ENCODE measurements at places on chromosomes 1 and 21. TPM values are rescaled to one million over a fixed set of nuclear protein-coding genes. Genes with fewer than 3 reads are reported as not detected.

DNA sequence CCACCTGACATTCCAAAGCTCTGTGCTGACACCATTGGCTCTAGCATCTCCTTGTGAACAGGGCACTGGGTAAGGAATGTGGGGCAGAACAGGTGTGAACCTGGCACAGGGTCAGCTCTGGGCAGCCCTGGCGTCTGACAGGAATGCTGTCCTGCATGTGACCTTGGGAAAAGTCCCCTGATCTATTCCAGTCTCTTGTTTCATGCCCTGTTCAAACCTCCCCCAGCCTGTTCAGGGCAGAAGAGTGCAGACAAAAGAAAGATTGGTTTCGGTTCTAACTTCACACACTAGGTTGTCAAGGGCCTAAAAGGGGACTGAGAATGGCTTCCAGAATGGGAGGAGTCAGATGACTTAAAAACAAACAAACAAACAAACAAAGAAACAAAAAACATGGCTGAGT lies 27.6 kb upstream of the SDHB start:
- DNase-seq, result no peak

GRCh38 chr1:241532864-241533263 lies 686 bp downstream of the KMO start:
- no peak for DNase-seq

DNA sequence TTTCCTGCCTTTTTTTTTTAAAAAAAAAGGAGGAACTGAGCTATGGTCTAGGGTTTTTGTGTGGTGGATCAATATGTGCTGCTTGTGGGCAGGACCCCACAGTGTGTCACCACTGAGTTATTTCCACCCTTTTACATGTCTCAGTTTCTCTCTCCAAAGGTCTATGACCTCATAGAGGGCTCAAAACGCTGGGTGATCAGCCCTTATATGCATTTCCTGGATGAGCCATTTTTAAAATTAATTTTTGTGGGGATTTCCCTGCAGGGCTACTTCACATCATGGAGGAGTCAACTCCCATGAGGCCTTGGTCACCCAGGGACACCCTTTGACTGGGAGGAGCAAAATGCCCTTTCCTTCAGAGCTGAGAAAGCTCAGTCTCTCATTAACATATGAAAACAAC lies 20.7 kb upstream of the HAO2 start:
- DNase-seq, result no peak

GRCh38 chr1:28417441-28417922 lies 47.9 kb downstream of the PHACTR4 start:
- no peak for DNase-seq

- DNase-seq, result no peak
Measured at GRCh38 chr1:200856716-200857357, 15.9 kb upstream of the GPR25 start.

The AMY1C gene
- not detected for total RNA-seq

DNA sequence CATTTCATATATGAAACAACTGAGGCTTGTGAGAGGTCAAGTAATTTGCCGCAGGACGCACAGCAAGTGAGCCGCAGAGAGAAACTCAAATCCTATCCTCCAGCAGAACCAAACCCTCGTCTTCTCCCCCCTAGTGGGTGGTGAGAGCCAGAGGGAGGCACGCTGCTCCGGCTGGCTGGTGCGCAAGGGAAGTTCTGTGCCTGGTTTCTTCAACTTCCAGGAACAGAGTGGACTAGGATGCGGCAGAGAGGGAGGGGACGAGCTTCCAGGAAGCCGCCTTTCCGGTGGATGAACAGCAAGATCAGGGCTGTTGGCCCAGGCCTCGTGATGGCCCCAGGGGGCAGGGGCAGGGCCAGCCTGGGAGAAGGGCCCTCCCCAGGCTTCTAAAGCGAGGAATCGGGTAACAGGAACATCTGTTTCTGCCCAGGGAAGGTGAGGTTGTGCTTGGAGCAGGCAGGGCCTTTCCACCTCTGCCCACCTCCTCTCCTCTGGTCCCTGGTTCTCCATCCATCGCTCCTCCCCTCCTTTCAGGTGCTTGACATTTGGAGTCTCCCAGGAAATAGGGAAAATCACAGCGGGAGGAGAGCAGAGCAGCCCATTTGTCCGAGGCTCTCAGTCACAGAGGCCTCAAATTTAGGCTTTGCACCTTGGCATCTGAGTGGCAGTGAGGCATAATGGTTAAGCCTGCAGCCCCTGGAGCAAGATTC lies 16.8 kb upstream of the PDIK1L start:
- DNase-seq, result no peak

DNA sequence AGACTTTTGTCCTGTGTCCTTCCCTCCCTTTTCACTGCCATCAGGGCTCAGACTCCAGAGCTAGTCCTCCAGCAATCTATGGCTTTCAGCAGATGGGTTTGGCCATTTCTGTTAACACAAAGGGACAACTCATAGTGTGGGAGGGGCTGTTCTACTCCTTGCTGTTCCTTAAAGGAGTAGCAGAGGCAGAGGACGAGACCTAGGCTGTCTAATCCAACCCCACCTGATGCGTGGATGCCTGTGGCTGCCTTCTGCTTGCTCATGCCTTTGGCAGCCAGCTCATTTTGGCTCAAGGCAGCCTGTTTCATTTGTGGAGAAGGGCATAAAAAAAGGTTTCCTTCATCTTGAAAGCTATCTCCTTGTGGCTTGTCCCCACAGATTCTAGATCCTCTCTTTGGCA lies 27.0 kb downstream of the MFSD2A start:
- no peak for DNase-seq

The ADCY10 gene
- 0.13 TPM for total RNA-seq

The CHD1L gene
- total RNA-seq, result 31.5 TPM

DNA sequence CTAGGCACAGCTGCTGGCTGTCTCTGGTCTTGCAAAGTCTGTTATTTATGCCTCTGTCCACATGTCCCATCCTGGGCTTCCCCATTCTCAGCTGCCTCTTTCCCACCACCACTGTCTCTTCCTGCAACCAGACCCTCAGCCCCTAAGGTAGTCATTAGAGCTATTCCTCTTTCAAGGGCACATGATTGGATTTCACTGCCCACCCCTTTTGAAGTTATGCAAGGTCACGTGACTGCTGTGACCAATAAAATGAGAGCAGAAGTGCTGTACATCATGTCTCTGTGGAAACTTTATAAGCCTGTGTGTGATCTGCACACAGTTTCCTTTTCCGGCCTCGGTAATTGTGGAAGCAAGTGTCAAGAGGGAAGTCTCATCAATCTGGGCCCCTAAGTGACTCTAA lies 136.6 kb upstream of the HMGB4 start:
- DNase-seq, result peak; percentile 19

- peak; percentile 58 for DNase-seq
Measured at GRCh38 chr1:240691909-240692705, 80.2 kb upstream of the GREM2 start.

The ZSWIM5 gene
- 4.4 TPM for total RNA-seq

GRCh38 chr1:235883261-235883927 lies 16.7 kb upstream of the LYST start:
- peak; percentile 92 for DNase-seq

The PGD gene
- 85.1 TPM for total RNA-seq

The TLCD4 gene
- 18.2 TPM for total RNA-seq

DNA sequence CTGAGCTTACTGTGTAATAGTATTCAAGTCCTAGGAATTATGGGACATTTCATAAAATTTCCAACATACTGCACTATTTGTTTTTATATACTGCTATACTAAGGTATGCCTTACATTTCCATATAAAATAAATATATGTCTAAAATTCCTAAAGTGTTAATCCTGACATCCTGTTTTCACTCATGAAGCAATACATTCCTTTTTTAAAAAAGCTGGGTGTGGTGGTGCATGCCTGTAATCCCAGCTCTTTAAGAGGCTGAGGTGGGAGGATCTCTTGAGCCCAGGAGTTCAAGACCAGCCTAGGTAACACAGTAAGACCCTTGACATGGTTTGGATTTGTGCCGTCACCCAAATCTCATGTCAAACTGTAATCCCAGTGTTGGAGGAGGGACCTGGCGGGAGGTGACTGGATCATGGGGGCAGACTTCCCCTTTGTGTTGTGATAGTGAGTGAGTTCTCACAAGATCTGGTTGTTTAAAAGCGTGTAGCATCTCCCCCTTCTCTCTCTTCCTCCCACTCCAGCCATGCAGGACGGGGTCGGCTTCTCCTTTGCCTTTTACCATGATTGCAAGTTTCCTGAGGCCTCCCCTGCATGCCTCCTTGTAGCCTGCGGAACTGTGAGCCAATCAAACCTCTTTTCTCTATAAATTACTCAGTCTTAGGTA lies 5.8 kb downstream of the CDC42BPA start:
- DNase-seq, result no peak

GRCh38 chr1:163668472-163668871 lies 346.7 kb downstream of the NUF2 start:
- DNase-seq, result no peak

DNA sequence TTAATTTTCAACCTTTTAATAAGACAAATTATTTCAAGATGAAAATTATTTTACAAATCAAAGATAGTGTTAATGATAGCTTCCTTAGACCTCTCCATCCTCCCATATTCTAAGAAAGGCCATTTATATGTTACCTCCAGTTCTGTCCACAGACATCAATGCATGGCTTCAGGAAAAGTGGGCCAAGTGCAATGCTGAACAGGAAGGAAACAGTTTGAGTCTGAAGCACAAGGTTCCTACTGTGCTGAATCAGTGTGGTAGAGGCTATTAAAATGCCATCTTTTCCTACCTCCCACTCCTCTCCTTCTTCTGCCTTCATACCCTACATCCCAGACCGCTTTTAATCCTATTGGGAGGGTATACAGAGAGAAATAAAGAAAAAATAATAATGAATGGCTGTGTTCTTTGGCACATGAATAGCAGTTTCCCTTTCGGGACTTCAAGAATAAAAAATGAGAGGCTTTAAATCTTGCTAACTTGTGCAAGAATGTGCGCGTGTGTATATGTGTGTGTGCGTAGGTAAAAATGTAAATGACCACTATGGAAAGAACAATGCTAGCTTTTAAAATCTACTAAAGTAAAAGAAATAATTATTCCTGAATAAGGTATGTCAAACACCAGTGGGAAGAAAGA lies 62.6 kb upstream of the C1orf105 start:
- no peak for DNase-seq

The CFH gene
- 145 TPM for total RNA-seq

The L1TD1 gene
- not detected for total RNA-seq

DNA sequence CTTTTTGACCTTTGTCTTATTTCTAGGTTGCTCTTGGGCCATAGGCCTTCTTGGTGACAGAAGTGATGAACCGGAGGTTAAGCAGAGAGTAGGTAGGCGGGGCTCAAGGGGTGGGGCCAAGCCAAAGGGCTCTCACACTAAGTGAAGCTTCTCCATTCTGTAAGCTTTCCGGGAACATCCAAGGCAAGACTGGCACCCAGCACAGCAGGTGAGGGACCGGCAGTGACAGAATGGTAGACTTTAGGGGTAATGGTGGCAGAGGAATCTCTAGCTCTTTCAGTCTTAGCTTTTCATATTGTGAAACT lies at the start of gene TNFAIP8L2:
Gene TNFAIP8L2, plus strand, starts transcription at position 135 of the 305 bp plus-strand sequence. CDS start 2,049 bp downstream, outside the sequence.
- DNase-seq, result no peak

GRCh38 chr1:4328402-4329071 lies 325.9 kb upstream of the AJAP1 start:
- DNase-seq, result no peak

DNA sequence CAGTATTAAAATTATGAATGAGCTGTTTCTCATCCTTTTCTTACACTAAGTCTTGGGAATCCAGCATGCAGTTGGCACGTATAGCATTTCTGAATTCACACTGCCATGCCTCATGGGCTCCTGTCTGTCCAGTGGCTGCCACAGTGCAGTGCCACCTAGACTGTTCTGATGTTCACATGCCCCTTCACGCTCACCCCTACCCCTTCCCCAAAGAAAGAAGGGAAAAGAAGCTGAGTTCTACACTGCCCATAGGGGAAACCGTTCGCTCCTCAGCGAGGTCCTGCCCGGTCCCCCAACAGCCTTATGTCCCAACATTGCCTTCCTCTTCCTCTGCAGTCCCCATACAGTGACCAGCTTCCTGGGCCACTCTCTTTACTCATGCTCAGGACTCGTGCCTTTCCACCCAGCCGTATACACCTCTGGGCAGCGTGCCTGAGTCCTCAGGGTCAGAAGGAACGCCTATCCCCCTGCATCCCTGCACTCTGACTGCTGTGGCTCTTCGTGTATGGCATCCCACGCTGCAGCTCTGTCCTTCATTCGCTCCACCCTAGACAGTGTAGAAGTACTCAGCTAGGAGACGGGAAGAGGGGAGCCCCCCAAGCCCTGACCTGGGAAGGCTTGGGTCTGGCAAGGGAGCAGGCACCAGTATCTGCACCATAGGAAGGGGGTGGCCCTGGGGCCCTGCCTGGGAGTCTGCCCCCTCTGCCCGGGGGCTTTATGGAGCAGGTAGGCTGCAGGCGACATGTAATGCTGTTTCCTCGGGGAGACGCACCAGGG lies 24.1 kb upstream of the ARF1 start:
- no peak for DNase-seq

DNA sequence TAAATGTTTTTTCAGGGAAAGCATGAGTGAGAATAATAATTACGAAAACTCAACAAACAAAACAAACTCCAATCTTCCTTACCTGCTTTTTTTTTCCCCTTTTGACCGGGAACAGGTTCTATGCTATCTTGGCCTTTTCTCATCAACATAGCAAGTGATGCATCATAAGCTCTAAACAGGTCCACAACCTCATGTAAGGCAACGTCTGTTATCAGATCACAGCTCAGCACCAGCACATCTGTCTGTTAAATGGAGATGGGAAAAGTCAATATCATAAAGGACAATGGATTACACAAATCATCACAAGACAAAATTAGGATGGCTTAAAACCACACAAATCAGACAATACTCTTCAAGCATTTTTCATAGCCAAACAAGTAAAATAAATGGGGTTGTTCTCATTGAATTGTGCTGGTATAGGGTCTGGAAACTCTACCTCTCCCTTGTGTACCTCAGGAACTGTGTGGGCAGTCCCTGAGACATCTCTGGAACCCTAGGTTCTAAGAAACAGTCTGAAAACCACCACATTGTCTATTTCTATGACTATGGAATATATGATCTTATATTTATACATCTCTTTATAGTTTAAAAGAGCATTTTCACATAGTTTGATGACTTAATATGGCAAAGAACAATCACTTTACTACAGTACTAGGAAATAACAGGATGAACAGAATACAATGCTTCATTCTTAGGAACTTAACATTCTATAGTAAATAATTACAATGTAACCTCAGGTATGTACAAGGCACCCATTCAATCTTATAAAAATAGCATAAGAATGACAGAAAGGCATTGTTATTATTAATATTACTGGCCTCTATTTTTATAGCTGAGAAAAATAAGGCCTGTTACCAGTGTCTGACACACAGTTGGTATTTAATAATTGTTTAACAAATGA lies 44.7 kb downstream of the EIF2B3 start:
- no peak for DNase-seq

GRCh38 chr1:155850345-155850744 lies 6.7 kb downstream of the GON4L start:
- DNase-seq, result no peak

The ZNF683 gene
- 1.2 TPM for total RNA-seq

- DNase-seq, result peak; percentile 61
Measured at GRCh38 chr1:168085401-168085872, 51.3 kb downstream of the GPR161 start.

Measured in ureter (tissue), 1 donor.